Activated naive CD8-positive, alpha-beta T cell treated with anti-CD3 and anti-CD28 coated beads, Interleukin-2, amount 50 U/mL, for 24 hours (primary cell): ENCODE measurements at places on chromosomes 6 and 20.
A peak's percentile ranks its signal among the peaks of the same experiment; 100 is the strongest.

DNA sequence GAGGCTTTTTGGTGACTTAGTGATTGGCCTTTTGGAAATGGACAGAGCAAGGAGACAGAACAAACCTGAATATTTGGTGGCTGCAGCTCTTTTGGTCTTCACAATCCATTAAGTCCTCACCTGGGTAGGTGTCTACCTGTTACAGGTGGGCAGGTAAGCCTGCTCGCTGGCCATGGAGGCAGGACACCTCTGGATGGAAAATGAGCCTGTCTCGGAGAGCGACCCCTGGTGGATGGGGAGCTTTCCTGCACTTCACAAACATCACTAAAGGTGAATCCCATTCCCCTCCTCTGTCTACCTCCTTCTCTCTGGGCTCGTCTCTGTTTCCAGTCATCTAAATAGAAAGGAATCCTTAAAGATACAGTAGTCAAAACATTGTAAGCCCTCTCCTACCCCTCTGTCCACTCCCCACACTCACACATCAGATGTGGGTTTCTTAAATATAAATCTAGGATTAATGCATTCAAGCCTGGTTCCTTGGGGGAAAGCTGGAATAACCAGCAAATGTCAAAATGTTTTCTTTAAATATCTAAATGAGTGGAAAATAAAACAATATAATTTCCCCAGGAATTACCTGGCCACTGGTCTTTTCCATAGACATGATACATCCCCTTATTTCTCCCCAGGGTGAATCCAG, 304.9 kb downstream of the CDH26 start:
- no peak overlapping the region for H3K27ac ChIP-seq
- H3K4me3 ChIP-seq: no peak overlapping the region
- peaks cover 5% of the 10 kb centered on the region for H3K4me1 ChIP-seq
- H3K27me3 ChIP-seq: no peaks in the 10 kb centered on the region
- peak; percentile 54 for DNase-seq

DNA sequence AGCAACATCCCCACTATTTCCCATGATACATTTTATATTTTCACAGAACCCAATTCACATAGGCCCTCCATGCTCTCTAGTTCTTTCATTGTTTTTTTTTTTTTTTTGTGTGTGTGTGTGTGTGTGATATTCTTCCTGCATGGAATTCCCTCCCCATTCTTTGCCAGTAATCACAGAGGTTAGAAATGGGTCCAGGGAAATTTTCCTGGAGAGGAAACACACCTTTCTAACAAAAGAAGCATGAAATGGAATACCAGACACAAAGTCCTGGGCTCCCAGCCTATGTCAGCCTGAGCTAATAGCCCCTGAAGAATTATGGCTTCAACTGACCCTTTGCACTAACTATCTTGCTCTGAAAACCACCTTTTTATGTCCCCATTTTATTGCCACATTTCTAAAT, 194.2 kb upstream of the NT5E start:
- H3K36me3 ChIP-seq: no peaks in the 10 kb centered on the region
- H3K4me1 ChIP-seq: no peaks in the 10 kb centered on the region

- no peak overlapping the region for H3K4me3 ChIP-seq
- H3K27me3 ChIP-seq: no peaks in the 10 kb centered on the region
- H3K4me1 ChIP-seq: no peaks in the 10 kb centered on the region
- H3K36me3 ChIP-seq: no peaks in the 10 kb centered on the region
- H3K27ac ChIP-seq: no peak overlapping the region
Measured at GRCh38 chr6:117156741-117157140, 108.6 kb upstream of the VGLL2 start.

DNA sequence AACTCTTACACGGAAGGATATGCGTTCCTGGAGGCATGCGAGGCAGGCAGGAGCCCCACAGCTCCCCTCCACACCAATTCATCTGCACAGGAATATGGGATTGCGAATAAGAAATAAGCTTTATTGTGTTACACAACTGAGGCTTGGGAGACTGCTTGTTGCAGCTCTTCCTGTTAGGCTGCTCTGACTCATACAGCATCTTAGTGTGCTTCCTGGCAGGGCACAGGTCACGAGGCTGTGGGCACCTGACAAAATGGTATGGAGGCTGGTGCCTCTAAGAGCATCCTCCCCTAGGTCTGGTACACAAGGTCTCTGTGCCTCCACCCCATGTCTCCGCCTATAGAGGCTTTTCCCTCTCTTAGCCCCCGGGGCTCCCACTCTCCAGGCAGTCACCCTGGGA, 6.8 kb downstream of the SLC22A3 start:
- H3K4me1 ChIP-seq: no peaks in the 10 kb centered on the region
- H3K4me3 ChIP-seq: no peak overlapping the region

DNA sequence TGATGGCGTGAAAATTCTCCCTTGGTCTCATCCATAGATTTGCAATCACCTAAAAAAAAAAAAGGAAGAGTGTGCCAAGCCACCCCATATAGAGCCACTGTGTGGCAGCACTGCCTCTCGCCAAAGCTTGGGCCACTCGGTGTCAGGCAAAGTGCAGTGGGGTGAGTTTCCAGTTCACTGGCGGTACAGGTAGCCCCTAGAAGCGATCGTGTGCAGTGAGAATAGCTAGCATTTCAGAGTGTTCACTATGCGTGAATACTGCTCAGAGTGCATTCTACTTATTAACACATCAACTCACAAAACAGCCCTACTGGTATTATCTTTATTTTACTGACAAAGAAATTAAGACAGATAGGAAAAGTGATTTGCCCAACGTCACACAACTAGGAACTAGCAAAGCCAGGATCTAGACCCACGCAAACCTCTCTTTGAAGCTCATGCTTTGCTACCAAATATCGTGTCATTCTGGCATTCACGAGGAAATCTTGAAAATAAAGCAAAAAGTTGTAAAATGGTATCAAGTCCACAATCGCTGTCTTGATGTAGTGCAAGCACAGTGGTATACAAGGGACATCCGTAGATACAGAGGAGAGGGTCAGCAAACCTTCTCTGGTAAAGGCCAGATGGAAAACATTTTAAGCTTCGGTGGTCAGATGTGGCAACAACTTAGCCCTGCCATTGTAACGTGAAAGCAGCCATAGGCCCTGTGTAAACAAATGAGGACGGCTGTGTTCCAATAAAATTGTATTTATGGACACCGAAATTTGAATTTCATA, 10.4 kb upstream of the GCNT2 start:
- no peak overlapping the region for H3K4me3 ChIP-seq
- H3K36me3 ChIP-seq: no peaks in the 10 kb centered on the region
- peaks cover 5% of the 10 kb centered on the region for H3K27me3 ChIP-seq
- peak; percentile 55 for DNase-seq
- no peak overlapping the region for H3K27ac ChIP-seq

DNA sequence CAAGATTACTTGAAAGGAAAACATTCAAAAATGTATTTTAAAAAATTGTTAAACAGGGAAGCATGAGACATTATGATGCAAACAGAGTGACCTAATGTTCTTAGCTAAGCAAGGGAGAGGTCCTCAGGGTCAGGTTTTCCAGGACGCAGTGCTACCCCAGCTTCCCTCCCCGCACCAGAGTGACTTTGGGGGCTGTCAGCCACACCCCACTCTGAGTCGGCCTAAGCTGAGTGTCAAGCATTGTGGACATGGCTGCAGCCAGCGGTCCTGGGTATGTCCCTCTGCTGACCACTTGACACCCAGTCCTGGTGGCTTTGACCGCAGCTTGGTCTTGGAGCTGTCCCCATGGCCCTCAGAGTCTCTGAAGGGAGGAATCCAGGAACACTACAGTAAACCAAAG, 54.9 kb upstream of the CD93 start:
- H3K27me3 ChIP-seq: peaks cover 3% of the 10 kb centered on the region
- peaks cover 24% of the 10 kb centered on the region for H3K4me1 ChIP-seq
- no peaks in the 10 kb centered on the region for H3K36me3 ChIP-seq
- no peak for DNase-seq
- no peak overlapping the region for H3K4me3 ChIP-seq
- H3K27ac ChIP-seq: no peak overlapping the region

DNA sequence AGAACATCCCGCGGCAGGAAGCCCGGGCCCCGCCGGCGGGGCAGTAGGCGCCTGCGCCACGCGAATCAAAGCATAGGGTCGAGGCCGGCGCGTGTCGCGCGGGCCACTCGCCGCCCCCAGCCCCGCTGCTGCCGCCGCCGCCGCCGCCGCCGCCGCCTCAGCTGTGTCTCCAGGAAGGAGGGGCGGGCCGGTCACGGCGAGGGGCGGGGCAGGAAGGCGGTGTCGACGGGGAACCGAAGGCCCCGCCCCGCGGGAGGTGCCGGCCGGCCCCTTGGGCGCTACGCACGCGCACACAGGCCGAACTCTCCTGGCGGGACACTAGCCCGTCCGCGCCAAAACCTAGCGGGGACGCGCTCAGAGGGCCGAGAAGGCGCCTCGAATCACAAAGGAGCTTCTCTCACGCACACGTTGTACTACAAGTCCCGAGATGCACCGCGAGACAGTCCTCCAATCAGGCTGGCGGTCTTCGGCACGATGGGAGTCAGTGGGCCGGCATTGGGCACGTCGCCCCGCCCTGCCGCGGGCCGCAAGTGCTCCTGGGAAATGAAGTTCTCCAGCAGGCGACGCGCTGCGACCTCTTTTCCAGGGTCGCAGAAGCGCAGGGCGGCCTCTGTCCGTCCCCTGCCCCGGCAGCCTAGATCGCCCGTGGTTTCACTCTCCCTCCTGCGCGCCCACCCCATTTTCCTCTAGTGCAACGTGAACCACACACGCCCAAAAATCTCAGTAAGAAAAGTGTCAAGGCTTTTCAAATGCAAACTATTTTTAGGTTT, at the start of gene RALGAPA2:
RALGAPA2 (minus strand) TSS at position 171 of the 770 bp plus-strand sequence; CDS start at position 7, 164 bp downstream.
- H3K27me3 ChIP-seq: no peaks in the 10 kb centered on the region
- DNase-seq: peak; percentile 95
- peak within 1 kb of the TSS; percentile 93 for H3K27ac ChIP-seq
- peak within 1 kb of the TSS; percentile 85 for H3K4me3 ChIP-seq
- peaks cover 31% of the 10 kb centered on the region for H3K4me1 ChIP-seq

DNA sequence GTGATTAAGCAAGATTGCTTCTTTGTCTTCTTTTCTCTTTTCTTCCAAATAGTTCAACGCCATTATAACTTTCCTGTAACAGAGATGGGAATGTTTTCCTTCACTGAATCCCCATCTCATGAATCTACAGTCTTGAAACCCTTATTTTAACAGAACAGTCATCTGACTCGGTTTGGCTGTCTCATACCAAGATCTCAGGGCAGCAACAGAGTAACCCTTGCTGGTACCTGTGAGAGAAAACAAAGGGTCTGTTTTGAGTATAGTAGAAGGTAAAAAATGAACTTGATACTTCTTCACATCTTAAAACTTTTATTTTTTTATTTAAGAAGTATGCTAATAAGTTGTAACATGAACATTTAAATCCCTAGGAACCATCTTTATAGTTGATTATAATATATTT, 19.6 kb upstream of the DSE start:
- no peak overlapping the region for H3K4me3 ChIP-seq
- no peaks in the 10 kb centered on the region for H3K4me1 ChIP-seq
- DNase-seq: no peak
- no peaks in the 10 kb centered on the region for H3K27me3 ChIP-seq
- H3K36me3 ChIP-seq: no peaks in the 10 kb centered on the region

DNA sequence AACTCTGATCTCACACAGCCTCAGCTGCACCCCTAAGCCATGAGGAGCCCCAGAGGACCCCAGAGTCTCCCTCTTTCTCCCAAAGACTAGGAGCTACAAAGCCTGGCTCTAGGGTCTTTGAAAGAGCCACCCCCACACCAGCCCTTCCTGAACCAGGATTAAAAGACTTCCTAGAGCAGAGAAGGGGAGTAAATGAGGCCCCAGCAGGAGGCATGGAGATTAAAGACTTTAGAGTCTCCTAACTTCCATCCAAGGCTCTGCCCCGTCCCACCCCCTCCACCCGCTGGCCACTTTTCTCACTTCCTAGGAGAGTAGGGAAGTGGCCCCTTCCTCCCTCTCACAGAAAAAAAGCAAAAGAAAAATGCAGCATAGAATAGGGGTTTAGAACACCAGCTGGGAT, 1.7 kb downstream of the PREX1 start:
- peak overlapping the region; percentile 94 for H3K4me3 ChIP-seq
- no peaks in the 10 kb centered on the region for H3K27me3 ChIP-seq
- H3K4me1 ChIP-seq: peaks cover 65% of the 10 kb centered on the region

DNA sequence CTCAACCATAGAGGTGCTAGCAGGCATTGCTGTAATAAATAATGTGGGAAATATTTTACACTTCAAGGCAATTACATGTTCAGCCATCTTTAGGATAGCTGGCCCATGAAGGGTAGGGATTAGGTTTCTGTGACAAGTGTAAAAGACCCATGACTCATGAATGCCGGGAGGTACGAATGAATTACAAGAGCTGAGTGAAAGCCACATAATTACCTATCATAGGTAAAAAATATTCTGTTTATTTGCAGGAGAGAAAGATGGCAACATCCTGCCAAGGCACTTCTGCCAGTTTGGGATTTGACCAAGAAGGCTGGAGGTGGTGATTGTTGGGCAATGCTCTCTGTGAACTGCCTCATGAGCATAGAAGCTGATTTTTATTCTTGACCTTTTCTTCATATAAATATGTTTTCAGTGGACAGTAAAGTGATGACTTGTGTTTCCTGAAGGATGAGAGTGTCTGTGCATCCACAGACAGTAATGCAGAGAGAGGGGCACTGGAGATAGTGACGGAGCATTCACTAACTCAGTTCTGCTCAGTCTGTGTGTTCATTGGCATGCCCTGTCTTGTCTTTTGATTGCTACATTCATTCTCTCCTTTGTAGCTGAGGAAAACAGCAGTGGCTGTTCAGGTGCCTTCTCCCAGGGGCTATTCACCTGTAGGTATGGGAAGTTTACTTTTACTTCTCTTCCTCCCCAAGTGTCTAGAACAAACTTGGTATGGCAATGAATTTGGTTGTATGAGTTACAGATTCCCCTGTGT, 481.1 kb downstream of the TFAP2B start:
- H3K27me3 ChIP-seq: no peaks in the 10 kb centered on the region
- no peaks in the 10 kb centered on the region for H3K4me1 ChIP-seq
- H3K4me3 ChIP-seq: no peak overlapping the region
- no peak overlapping the region for H3K27ac ChIP-seq
- H3K36me3 ChIP-seq: no peaks in the 10 kb centered on the region
- DNase-seq: no peak
